Caco-2 (cell line): ENCODE measurements at places on chromosomes 2 and 18. TPM values are rescaled to one million over a fixed set of nuclear protein-coding genes. Genes with fewer than 3 reads are reported as not detected.

SLC38A11 gene
- total RNA-seq: 1.6 and 2.3 TPM in 2 replicates

SLC11A1 gene
- 0.12 and 0.32 TPM in 2 replicates for total RNA-seq

DNA sequence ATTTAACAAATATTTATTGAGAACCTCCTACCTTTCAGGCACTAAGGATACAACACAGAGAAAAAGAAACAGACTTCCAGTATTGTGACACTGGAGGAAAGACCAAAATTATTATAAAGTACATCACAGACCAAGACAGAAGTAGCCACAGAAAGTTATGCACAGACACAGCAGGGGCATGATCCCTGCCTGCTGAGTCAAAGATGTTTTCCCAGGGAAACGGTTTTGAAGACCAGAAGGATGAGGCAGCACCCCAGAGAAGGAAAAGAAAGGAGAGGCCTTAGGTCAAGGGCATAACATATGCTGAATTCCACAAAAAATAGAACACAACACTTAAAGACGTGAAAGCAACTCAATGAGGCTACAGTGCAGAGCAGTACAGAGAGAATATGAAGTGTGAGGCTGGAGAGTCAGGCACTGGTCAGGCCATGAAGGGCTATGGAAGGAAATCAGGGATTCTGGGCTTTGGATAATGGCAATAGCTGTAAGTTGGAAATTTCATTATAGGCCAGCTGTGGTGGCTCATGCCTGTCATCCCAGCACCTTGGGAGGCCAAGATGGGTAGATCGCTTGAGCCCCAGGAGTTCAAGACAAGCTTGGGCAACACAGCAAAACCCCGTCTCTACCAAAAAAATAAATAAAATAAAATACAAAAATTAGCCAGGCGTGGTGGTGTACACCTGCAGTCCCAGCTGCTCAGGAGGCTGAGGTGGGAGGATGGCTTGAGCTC lies 8.2 kb downstream of the ADAM17 start:
- H3K27ac ChIP-seq: no peak overlapping the region
- H3K4me3 ChIP-seq: no peak overlapping the region
- peaks cover 6% of the 10 kb centered on the region; the same call in 1 of the 2 replicates for H3K4me1 ChIP-seq
- H3K36me3 ChIP-seq: no peaks in the 10 kb centered on the region
- no peak for DNase-seq

DNA sequence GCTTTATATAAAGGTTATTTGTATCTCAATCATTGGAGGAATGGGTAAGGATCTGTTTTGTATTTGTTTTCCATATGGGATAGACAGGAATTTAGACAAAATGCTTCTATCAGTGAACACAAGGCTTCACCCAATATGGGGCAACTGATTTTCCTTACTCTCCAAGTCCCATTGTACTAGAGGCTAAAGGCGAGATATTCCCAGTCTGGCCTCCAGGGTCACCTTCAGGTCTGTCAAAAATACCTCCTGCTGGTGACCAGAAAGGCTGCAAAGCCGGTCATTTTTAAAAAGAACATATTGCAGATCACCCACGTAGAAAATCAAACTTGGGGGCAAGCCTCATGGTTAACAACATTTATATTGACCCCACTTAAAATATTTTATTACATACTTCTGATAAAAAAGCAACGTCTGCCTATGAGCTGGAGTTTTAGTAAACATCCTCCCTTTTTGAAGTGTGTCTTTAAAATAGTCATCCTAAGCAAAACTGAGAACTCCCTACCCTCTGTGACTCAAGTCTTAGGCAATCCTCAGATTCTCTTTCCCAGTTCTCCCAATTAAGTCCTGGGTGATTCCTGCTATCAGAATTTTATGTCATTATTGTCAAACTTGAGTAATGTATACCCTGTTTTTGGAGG lies 276.6 kb downstream of the MREG start:
- H3K4me3 ChIP-seq: no peak overlapping the region
- H3K4me1 ChIP-seq: peaks cover 4% of the 10 kb centered on the region; the same call in 1 of the 2 replicates
- no peaks in the 10 kb centered on the region for H3K27me3 ChIP-seq
- H3K27ac ChIP-seq: no peak overlapping the region

- H3K27ac ChIP-seq: peak overlapping the region; percentile 36
- H3K36me3 ChIP-seq: no peaks in the 10 kb centered on the region
- H3K27me3 ChIP-seq: no peaks in the 10 kb centered on the region
- H3K4me3 ChIP-seq: no peak overlapping the region
- peak; percentile 63 for DNase-seq
- H3K4me1 ChIP-seq: peaks cover 26% of the 10 kb centered on the region
Measured at GRCh38 chr2:133421516-133422324, 146.5 kb downstream of the NCKAP5 start.

GRCh38 chr2:25700221-25700660 lies 26.9 kb upstream of the DTNB start:
- no peaks in the 10 kb centered on the region for H3K36me3 ChIP-seq
- no peak overlapping the region for H3K4me3 ChIP-seq
- no peaks in the 10 kb centered on the region for H3K4me1 ChIP-seq
- peak; percentile 64 for DNase-seq
- no peaks in the 10 kb centered on the region for H3K27me3 ChIP-seq

CSRNP3 gene
- total RNA-seq: 1.2 and 1.3 TPM in 2 replicates

- DNase-seq: no peak
- no peaks in the 10 kb centered on the region for H3K4me1 ChIP-seq
- H3K36me3 ChIP-seq: no peaks in the 10 kb centered on the region
- no peaks in the 10 kb centered on the region for H3K27me3 ChIP-seq
- H3K27ac ChIP-seq: no peak overlapping the region
- no peak overlapping the region for H3K4me3 ChIP-seq
Measured at GRCh38 chr2:189648846-189649509, 12.3 kb upstream of the ASNSD1 start.
